ENCODE measurements at places on chromosomes 4 and X. TPM values are rescaled to one million over a fixed set of nuclear protein-coding genes. Genes with fewer than 3 reads are reported as not detected.

DNA sequence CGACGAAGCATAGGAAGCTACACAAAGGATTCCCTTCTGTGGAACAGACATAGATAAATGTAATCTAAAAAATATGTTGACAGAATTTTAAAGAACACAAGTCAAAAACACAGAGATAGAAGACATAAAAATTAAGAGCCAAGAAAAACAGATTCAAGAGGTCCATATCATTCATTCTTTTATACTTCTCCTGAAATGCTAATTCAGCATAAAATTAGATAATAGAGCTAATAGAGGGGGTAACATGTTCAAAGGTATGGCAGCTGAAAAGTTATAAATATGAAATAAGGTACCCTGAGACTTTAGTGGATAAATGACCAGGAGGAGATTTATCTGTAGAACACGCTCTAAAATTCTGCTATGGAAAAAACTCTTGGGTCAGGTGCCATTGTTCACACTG lies 37.4 kb upstream of the PRSS48 start:
- DNase-seq, result no peak

- DNase-seq, result no peak
Measured at GRCh38 chr4:6944301-6945051, 34.9 kb downstream of the TBC1D14 start.

AKAP4 gene
- 0.11 TPM for total RNA-seq

DNA sequence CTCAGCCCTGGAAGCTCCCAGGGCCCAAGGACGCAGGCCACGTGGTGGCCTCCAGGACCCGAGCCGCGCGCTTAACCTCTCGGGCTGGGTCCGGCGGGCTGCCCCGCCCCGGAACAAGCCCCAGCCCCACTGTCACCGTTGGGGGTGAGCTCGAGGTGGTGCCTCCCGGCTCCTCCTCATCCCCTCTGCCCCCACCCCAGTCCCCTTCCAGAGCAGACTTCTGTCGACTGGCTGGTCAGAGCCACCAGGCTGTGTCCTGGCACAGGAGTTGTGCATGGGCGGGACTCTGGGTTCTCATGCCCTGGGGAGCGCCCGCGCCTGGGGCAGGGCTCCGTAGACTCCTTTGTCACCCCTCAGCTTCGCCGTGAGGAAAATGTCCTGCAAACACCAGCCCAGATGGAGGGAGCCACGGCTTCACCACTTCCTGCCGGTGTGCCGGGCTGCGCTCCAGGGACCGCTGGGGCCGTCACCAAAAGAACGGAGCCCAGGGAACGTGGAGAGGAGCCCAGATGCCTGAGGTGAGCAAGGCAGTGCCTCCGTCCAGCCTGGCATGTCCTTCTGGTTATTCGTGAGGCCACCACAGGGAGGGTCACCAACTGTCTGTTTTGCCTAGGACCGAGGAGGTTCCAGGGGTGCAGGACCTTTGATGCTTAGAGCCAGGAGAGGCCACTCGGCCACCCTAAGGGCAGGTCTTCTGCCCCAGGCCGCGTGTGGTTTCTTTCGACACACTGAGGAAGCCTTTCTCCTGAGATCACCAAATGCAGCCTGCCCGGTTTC lies 7.1 kb upstream of the RGS12 start:
- DNase-seq, result no peak

- DNase-seq, result no peak
Measured at GRCh38 chrX:42797651-42798269, 19.8 kb upstream of the PPP1R2C start.

GDPD2 gene
- total RNA-seq, result not detected

GRCh38 chr4:133803341-133803740 lies 398.2 kb downstream of the PABPC4L start:
- no peak for DNase-seq

- peak; percentile 17 for DNase-seq
Measured at GRCh38 chrX:41561045-41561444, 113.9 kb downstream of the NYX start.

- peak; percentile 86 for DNase-seq
Measured at GRCh38 chr4:158209825-158210807, at the start of gene TMEM144. TMEM144 (plus strand) TSS chr4:158210486; CDS start chr4:158212668, 2,182 bp downstream.

GRCh38 chr4:8538076-8538702 lies 42.0 kb upstream of the GPR78 start:
- no peak for DNase-seq

GYPA gene
- total RNA-seq, result 116 TPM

KLKB1 gene
- total RNA-seq, result not detected

DNA sequence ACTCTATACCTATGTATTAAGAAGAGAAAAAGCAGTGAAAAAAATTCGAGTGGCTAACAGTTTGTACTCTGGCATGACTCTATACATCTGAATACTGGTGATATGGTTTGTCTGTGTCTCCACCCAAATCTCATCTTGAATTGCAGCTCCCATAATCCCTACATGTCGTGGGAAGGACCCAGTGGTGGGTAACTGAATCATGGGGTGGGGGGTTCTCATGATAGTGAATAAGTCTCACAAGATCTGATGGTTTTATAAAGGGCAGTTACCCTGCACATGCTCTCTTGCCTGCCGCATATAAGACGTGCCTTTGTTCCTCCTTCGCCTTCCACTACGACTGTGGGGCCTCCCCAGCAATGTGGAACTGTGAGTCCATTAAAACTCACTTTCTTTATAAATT lies 70.4 kb downstream of the LRBA start:
- no peak for DNase-seq

DNA sequence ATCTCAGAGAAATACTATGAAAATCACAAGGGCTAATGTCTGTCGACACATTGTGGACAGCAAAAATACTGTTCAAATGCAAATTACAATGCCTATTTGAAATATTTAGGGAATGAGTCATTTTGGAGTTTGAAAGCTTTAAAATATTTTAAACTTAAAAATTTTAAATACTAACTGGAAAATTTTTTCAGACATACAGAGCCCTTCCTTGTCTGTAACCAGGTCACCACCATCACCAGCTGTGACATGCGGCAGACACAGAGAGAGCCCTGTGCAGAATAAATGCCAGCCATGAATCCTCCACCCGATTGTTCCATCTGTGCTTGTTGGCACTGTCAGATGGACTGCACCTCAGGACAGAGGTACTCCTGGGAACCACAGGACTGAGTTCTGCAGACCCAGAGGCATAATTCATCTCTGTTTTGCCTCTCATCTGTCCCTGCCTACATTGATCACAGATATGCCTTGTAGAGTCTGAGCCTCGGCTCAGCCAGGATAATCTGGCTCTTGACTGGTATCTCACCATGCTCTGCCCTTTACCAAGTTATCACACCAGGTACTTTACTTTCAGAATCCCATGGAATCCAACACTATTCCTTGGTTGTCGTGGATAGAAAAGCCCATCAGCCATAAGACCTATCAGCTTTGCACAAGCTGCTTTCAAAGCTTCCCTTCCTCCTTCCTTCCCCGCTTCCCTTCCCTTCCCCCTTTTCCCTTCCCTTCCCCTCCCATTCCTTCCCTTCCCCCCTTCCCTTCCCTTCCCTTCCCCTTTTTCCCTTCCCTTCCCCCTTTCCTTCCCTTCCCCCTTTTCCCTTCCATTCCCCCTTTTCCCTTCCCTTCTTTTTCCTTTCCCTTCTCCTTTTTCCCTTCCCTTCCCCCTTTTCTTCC lies 67.2 kb downstream of the TBC1D9 start:
- no peak for DNase-seq

DNA sequence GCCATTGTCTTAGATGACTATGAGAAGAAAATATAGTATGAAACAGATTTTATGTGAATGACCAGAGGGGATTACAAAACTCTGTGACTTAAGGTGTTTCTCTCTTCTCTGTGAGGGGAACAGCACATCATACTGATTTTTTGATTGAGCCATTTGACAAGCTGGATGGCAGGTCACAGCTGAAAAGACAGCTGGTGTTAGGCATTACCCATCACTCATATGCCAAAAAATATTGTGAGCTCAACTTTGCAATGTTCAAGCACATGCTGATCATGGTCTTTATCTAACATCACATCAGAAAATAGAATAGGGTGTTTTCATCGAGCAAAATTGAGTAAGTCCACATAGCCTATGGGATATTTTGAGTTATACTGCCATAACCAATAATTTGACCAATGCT lies 86.7 kb upstream of the TECRL start:
- no peak for DNase-seq

DNA sequence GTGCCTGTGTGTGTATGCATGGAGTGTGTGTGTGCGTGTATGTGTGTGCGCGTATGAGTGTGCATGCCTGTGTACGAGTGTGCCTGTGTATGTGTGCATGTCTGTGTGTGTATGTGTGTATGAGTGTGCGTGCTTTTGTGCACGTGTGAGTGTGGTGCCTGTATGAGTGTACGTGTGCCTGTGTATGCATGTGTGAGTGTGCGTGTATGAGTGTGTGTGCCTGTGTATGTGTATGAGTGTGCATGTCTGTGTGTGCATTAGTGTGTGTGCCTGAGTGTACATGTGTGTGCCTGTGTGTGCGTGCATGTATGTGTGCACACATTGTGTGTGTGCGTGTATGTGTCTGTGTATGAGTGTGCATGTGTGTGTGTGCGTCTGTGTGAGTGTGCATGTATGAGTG lies 5.7 kb downstream of the DOK7 start:
- no peak for DNase-seq

- DNase-seq, result no peak
Measured at GRCh38 chr4:165982934-165983333, 109.9 kb downstream of the TLL1 start.

FAM184B gene
- not detected for total RNA-seq

DNA sequence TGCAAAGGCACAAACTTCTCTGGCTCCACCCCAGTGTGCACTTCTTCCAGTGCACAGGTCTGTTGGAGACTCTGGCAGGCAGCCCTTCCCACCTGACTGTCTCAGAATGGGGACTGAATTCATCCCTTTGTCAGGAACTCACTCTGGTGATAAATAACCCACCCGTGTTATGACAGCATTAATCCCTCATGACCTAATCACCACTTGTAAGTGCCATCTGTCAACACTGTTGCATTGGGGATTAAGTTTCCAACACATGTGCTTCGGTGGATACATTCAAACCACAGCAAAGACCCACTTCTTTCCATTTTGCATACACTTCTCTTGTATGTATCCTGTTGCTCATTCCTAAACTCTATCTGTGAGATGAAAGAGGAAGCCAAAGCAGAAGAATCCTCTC lies 1002.9 kb upstream of the IGFBP7 start:
- no peak for DNase-seq

GRCh38 chr4:33218238-33218637 lies 2498.1 kb downstream of the PCDH7 start:
- no peak for DNase-seq

ODAPH gene
- total RNA-seq, result not detected

MAGIX gene
- 2.2 TPM for total RNA-seq

PAGE5 gene
- total RNA-seq, result 149 TPM

S100P gene
- 16.8 TPM for total RNA-seq

DNA sequence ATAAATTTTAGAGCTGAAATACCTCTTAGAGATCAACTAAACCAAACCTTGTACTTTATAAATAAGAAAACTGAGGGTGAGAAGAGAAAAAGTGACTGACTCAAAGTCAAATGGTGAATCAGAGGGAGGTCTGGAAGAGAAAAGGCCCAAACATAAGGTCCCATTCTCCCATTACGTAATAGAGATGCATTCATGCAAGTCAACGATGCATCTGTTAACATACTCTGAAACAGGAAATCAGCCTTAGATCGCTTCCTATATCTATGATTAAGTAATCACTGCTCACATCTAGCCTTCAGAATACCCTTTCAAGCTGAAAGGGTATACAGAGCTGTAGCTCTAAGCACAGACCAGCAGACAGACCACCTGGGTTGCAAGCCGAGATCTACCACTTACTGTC lies 6.5 kb downstream of the RNF150 start:
- DNase-seq, result no peak

COQ2 gene
- 11.1 TPM for total RNA-seq

DNA sequence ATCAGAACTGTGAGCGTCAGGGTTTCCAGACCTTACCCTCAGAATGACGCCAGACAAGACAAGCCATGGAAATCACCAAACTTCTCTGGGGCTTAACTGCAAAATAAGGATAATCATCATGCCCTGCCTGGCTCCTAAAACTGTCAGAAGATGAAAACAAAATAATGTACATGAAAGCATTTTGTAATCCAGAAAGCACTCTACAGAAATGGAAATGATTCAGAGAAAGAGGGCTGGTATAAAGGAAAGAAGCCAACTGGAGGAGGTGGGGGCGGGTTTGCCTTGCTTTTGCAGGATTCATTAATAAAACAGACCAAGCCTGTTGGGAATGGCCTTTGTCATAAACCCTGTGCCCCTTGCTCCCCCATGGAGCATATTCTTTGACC lies 47.3 kb downstream of the SEPSECS start:
- no peak for DNase-seq

TMSB15C gene
- total RNA-seq, result not detected

BEX5 gene
- 1.3 TPM for total RNA-seq

GRCh38 chrX:104084534-104085277 lies 8.7 kb upstream of the TMSB15C start:
- no peak for DNase-seq

GRCh38 chr4:181909368-181909767 lies 333.8 kb upstream of the TENM3 start:
- DNase-seq, result no peak

- no peak for DNase-seq
Measured at GRCh38 chr4:55549888-55550287, 3.2 kb upstream of the CLOCK start.
